Naive thymus-derived CD4-positive, alpha-beta T cell (primary cell): ENCODE measurements at places on chromosomes 5 and 9.

- DNase-seq = no peak
These were observed 286.4 kb downstream of the GADD45G start for GRCh38 chr9:89891221-89891590.

GRCh38 chr9:109335929-109336328, 15.1 kb upstream of the EPB41L4B start:
- no peak for DNase-seq

DNA sequence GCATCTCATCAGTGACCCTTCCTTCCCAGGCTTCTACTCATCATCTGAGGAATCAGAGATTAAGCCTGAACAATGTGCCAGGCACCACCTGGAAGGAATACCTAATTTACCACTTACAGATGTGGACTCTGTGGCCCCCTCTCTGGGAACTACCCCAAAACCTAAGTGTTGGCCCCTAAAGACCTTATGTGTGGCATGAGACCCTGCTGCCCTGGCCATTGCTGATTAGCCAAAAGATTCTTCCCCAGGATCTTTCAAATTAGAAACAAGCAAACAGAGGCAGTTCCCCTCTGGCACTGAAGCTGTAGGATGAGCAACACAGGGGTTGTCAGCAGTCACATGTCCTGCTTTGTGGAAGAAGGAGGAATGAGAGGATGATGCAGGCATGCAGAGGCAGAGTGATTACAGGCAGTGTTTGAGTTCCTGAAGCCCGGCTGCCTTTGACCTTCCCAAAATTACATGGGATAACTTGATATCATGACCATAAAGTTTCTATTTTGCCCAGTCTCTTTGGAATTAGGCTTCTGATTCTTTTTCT, 10.6 kb downstream of the SPINK4 start:
- no peak for DNase-seq

- no peak for DNase-seq
These were observed 488.8 kb downstream of the HTR1A start for GRCh38 chr5:63473335-63473967.

DNA sequence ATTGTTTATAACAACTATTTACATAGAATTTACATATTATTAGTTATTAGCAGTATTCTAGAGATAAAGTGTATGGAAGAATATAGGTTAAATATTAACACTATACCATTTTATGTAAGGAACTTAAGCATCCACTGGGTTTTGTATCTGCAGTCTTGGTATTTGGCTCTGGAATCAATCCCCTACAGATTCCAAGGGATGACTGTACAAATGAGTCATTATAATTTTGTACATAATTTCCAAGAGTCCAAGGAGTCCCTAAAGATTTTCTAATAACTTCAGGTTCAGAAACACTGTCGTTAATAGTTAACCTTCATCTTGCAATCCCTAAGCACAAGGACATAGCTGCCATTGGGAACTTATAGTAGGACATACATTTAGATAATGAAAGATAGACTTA, 254.8 kb upstream of the PDE4D start:
- no peak for DNase-seq

DNA sequence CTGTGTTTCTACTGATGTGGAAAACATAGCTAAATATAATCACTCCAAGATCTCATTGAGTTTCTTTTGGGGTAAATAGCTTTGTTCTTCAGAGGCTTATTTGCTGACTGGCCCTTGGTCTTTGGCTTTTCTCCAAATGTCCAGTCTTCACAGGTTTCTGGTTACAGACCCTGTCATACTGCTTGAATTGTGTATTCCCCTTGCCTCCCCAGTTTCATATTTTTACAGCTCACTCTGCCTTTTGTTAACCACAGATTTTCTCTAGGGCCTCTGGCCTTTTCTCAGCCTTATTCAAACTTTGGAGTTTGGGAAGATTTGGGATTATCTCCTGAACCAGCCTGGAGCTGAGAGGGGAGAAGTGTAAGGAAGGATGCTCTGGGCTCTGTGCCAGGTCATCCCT, 23.9 kb downstream of the ISOC1 start:
- no peak for DNase-seq

DNA sequence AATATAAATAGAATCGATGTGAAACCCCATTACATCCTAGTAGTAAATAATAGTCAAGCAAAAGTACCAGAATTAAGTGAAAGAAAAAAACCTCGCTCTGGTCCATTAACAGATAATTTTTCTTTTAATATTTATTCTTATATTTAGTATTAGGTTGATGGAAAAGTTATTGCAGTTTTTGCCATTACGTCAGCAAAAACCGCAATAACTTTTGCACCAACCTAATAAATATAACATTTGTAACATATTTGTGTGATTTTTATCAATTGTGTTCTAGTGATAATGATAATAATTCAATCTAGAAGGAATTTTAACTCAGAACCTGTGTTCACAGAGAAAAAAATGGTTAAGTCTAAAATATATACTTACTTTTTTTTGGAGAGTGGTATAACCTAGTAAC, 16.1 kb downstream of the RORB start:
- no peak for DNase-seq

- no peak for DNase-seq
These were observed 801.2 kb downstream of the MAT2B start for GRCh38 chr5:164306662-164307061.

DNA sequence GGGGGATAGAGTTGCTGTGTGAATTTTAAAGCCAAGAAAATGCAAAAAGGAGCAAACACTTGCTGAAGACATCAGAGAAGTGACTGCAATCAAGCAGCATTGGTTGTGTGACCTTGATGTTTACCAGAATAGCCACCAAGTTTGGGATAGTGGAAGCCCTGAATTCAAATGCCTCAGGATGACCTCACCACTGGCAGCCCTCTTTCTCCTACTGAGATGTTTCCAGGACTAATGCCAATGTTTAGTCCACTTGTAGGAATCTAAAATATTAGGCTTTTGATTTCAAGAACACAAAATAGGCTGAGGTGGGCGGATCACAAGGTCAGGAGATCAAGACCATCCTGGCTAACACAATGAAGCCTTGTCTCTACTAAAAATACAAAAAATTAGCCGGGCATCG, 112.2 kb upstream of the NUDT12 start:
- no peak for DNase-seq

DNA sequence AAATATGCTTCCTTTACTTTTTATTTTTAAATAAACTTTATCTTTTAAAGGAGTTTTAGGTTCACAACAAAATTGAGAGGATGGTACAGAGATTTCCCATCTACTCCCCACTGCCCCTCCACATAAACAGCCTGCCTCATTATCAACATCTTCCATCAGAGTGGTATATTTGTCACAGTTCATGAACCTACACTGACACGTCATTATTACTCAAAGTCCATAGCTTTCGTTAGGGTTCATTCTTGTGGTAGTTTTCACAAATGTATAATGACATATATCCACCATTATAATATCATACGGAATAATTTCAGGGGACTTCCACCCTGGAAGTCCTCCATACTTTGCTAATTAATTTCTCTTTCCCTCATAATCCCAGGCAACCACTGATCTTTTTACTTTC, 204.9 kb downstream of the SMARCA2 start:
- no peak for DNase-seq

DNA sequence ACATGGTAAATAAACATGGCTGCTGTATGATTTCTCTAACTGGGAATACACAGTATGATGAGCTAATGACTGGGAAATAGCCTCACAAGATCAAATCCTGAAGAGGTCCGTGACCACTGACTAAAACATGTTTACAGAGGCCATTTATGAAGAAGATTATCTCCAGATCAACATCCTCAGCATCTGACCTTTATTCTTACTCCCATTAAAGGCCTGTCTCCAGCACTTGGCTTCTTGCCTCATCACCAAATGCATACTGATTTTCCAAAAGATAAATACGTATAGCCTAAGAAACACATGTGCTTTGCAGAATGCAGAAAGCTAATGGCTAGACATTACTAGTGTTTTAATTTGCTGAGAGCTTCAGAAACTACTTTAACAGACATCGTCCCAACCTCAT, 108.0 kb upstream of the TSLP start:
- no peak for DNase-seq

DNA sequence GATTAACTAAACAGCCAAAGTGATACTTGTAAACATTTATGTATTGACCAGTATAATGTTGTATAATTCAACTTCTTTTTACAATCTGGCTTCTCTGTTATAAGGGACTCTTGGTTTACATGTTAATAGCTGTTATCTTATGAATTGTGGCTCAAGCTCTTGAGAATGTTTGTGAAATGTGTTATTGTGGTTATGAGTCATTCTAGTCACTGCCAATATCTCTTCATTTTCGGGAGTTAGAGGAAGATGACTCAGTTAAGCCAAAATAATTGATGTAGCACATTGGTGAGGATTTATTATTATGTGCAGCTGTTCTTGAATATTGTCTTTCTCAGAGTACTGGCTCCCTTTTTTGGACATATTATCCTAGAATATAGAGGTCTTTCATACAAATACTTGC, 655.2 kb upstream of the RIOK2 start:
- no peak for DNase-seq

DNA sequence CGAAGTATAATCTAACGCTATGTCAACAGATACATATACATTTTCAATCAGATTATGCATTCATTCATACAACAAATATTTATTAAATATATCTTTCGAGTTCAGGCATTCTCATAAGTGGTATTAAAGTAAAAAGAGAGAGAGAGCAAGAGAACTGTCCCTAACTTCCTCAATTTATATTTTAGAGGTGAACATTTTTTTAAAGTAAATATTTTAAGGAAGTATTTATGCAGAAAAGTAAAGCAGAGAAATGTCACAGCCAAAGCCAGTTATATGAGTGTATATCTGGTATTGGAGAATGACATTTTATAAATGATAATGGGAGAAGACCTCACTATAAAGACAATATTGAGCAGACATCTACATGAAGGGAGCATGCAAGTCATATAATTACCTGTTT, 667.3 kb upstream of the CDH9 start:
- DNase-seq = no peak

- DNase-seq = peak; percentile 16
These were observed 44.0 kb upstream of the SVEP1 start for GRCh38 chr9:110623462-110624025.

GRCh38 chr5:173886150-173886549, 2.0 kb upstream of the CPEB4 start:
- DNase-seq = no peak

GRCh38 chr9:93252116-93252780, 68.3 kb downstream of the WNK2 start:
- DNase-seq = no peak

DNA sequence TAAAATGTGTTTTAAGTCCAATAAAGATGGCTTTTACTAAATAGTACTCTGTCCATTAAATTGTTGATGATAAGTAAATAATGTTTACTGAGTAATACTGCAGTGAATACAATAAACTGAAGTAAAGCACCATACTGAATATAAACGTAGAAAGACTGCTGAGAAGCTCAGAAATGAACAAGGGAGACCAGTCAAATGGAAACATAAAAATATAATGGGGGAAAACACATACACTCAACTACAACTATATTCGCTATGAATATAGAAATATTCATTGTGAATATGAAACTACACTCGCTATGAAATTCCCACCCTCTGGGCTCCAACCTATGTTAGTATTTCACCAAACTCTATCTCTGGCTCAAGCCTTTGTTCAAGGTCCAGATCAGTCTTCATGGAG, 41.9 kb upstream of the UBQLN1 start:
- no peak for DNase-seq

- no peak for DNase-seq
These were observed 26.1 kb downstream of the FBXO4 start for GRCh38 chr5:41951224-41951623.

GRCh38 chr9:111810908-111811307, 16.2 kb upstream of the SHOC1 start:
- no peak for DNase-seq

DNA sequence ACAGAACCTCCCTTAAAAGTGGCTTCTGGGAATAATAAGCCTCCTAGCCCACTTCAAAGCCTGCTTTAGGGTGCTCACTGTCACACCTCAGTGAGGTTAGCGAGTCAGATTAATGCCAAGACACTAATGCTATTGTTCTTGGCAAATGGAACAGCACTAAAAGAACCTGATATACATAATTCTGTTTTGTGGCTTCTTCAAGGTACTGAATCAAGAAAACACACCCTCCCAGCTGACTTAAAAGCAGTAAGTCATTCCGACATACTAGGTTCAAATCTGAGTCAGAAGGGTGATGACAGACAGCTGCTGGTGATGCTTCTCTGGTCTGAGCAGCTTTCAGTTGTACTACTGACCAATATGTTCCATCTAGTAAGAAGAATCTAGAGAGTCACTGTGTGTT, 121.6 kb downstream of the OXCT1 start:
- no peak for DNase-seq

- peak; percentile 65 for DNase-seq
These were observed 232.6 kb downstream of the MAST4 start for GRCh38 chr5:66828548-66829357.

DNA sequence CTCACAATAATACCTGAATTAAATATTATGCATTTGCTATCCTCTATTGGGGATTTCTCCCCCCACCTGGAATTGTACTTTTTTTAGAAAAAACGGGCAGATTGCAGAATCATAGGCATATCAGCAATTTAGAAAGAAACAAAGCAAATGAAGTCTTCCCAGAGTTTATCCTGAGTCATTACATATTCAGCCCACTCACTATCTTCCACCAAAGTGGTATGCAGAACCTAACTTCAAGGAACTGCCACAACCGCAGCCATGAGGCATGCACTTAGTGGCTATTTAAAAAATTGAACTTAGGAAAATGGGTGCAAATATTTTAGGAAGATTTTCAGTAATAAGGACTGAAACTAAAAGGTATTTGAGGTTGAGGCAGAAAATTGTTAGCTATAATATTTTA, 48.6 kb downstream of the UBAP1 start:
- no peak for DNase-seq

DNA sequence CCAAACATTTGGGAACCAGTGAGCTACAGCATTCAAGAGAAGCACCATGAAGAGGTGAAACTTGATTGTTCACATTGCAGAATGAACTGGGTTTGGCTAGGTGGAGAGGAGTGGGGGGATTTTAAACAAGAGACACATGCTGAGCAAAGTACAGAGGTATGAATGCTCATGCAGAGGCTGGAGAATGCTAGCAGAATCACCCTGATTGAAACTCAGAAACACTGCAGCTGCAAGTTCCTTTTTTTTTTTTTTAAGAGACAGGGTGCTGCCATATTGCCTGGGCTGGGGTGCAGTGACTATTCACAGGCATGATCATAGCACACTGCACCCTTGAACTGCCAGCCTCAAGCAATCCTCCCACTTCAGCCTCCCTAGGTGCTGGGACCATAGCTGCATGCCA, 35.1 kb downstream of the DENND1A start:
- DNase-seq = no peak

GRCh38 chr5:66720780-66721179, 124.6 kb downstream of the MAST4 start:
- DNase-seq = no peak

- DNase-seq = no peak
These were observed 26.4 kb upstream of the ARHGAP26 start for GRCh38 chr5:142743592-142744441.

GRCh38 chr5:112434641-112435040, 15.6 kb upstream of the EPB41L4A start:
- DNase-seq = no peak
